T1000 (cell line): ENCODE measurements at places on chromosomes 7 and 10.

GRCh38 chr7:149427096-149427680 is 33.7 kb downstream of the ZNF777 start:
- DNase-seq: no peak

DNA sequence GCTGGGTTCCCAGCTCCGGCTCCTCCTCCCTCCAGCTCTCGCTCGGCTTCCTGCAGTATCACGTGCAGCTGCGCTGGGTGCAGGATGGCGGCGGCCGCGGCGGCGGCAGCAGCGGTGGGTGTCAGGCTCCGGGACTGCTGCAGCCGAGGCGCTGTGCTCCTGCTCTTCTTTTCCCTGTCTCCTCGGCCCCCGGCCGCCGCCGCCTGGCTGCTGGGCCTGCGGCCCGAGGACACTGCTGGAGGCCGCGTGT is at the start of gene CNNM1:
TSS of gene CNNM1 (plus strand) at position 53 of the 250 bp plus-strand sequence. CDS start at position 85, 32 bp downstream.
- DNase-seq: no peak

DNA sequence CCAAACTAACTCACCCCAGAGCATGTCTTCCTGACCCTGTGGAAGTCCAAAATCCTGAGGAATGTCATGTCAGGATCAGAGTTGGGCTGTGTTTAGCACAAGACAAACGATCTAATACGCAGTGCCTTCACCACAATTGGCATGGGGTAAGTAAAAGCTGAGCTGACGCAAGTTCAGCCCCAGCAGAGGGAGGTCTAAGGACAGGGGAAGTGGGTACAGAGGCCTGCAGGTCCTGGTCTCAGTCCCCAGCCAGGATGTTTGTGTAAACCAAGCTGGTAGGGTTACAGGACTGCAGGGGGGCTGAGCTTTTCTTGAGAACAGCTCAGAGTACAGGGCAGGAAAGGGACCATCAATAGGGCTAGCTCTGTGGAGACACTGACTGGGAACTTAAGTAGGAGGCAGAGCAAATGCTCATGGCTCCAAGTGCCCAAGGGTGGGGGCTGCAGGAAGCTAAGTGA is 5.3 kb upstream of the KCNIP2 start:
- DNase-seq: no peak

DNA sequence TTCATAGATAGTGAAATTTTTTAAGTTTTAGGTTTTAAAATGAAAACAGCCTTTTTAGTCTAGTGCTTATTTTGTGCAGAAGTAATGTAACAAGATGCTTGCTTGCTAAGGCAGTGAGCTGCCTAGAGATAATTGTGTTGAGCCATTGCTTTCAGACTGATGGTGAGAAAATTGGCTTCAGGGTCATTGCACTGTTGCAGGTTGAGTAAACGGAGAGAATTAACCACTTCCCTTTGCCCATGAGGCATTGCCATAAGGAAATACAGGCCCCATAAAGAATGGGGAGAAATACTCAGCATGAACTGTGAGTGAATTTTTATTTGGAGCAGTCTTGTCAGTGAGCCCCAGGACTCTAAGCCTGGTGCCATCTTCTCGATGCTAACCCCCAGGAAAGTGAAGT is 140.5 kb downstream of the LRRC4 start:
- DNase-seq: no peak

- DNase-seq: no peak
Measured at GRCh38 chr10:109412353-109412752, 511.0 kb downstream of the XPNPEP1 start.

DNA sequence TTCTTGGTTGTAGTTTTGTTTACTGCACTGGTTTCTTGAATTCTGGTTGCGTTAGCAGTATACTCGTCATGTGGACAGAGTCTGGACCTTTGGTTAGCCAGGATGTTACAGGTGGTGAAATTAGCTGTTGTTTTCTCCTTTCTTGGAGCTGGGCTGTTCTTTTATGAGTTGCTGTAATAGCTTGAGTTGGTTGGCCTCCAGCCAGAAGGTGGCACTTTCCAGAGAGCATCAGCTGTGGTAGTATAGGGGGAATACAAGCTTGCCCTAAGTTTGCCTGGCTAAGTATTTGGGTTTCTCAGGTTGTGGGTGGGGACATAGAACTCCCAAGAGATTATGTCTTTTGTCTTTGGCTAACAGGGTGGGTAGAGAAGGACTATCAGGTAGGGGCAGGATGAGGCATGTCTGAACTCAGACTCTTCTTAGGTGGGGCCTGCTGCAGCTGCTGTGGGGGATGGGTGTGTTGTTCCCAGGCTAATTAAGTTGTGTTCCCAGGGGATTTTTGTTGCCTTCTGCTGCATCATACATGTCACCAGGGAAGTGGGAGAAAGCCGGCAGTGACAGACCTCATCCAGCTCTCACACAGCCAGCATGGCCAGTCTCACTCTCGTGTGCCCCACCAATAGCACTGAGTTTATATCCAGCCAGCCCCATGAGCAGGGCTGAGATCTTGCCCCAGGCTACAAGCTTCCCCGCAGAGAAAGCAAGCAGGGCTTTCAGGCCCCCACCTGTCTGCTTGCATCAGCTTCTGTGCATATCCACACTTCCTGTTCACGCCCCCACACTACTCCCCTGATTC is 246.7 kb upstream of the TPK1 start:
- no peak for DNase-seq

GRCh38 chr7:36440880-36441279 is 51.2 kb downstream of the ANLN start:
- no peak for DNase-seq

GRCh38 chr10:30987463-30987862 is 44.2 kb downstream of the ZNF438 start:
- DNase-seq: no peak

GRCh38 chr10:37871143-37871542 is 13.7 kb upstream of the ZNF248 start:
- DNase-seq: no peak

GRCh38 chr7:20927976-20928375 is 141.3 kb upstream of the SP8 start:
- no peak for DNase-seq

DNA sequence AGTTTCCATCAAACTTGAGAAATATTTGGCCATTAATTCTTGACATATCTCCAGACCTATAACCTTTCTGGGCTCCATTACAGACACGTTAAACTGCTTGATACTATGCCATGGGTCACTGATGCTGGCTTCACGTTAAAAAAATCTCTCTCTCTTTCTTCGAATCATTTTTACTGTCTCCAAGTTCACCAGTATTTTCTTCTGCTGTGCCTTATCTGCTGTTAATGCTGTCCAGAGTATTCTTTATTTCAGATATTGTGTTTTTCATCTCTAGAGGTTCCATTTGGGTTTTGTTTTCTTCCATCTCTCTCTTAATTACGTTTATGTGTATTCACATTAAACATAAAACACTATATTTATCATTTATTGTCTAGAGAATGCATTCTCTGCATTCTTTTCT is 12.8 kb upstream of the PRPF18 start:
- DNase-seq: no peak

GRCh38 chr7:51240868-51241267 is 75.7 kb downstream of the COBL start:
- no peak for DNase-seq

- no peak for DNase-seq
Measured at GRCh38 chr10:100043344-100043743, 33.6 kb upstream of the DNMBP start.

DNA sequence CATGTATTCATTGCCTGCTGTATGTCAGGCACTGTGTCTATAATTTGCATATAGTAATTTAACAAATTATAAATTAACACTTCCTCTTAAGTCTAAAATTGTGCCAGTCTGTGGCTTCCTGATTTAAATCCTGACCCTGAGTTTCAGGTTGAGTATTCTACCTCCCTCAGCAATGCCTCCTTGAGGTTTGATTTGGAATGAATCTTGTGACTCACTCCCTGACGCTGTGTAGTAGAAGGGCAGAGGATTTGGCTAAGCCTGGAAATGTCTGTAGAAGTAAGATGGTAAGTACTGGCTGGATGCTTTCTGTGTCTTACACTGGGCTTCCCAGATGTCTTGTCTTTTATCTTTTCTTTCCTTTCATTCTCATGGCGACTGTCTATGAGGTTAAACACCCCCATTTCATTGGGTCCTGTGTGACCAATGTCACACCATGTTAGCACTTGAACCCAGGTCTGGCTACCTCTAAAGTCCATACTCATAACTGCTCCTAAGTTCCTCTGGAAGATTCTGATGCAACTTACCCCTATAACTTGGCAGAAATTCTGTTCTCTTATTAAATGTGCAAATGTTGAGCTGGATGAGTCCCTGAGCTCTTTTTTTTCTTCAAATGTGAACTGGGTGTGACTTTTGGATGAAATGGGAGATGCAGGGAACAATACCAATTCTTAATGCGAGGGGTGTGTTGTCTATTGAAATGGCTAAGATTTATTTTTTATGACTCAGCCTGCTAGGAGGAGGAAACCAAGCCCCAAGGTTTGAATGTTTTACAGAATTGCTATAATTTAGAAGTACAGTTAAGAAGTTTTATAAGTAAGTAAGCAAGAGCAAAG is 48.5 kb downstream of the PLCE1 start:
- DNase-seq: no peak

GRCh38 chr10:11548768-11549099 is 62.7 kb downstream of the USP6NL start:
- DNase-seq: no peak

GRCh38 chr7:158062661-158063060 is 525.0 kb downstream of the PTPRN2 start:
- no peak for DNase-seq

DNA sequence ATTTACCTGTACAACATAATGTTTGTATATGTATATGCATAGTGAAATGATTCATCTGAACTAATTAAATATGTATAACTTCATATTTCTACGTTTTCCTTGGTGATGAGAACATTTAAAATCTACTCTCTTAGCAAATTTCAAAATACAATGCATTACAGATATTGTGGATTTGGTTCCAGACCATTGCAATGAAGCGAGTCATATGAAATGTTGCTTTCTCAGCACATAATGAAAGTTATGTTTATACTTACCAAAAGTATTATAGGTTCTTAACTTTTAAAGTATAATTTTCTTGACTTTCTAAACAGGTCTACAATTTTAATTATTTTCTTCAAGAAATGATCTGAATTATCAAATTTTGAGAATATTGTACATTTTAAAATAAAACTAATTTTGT is 189.2 kb downstream of the CSTF2T start:
- no peak for DNase-seq

DNA sequence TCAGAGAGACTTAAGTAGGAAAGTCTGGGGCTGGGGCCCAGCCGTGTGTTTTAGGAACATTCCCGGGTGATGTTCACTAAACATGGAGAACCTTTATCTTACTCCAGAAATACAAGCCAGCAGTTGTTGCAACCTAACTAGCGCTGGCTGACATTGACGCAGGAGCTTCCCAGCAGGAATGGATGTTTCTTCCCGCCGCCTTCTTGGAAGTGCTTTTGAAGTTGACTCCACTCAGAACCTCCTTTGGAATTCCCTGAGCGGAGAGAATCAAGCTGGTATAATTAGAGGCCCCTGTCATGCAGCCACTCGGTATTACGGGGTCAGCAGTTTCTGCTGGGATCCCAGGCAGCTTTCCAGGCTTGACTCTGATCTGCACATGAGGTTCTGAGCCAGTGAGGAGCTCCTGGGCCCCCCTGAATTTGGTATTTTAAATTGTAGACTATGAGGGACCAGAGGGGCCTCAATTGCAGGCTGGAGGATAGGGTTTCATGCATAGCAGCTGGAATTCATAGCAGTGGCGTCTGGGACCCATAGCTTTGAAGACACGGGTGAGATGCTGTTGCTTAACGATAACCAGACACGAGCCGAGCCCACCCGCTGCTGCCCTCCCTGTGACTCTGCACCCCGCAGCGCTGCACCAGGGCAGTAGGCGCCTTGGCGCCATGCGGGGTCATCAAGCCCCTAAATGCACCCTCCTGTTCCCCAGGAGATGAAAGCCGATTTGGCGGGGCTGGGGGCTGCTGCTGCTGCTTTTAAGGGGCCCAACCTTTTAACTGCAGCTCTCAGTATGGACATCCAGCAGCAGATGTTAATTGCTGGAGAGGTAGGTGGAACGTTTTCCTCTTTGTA is 61.8 kb downstream of the EEPD1 start:
- no peak for DNase-seq

DNA sequence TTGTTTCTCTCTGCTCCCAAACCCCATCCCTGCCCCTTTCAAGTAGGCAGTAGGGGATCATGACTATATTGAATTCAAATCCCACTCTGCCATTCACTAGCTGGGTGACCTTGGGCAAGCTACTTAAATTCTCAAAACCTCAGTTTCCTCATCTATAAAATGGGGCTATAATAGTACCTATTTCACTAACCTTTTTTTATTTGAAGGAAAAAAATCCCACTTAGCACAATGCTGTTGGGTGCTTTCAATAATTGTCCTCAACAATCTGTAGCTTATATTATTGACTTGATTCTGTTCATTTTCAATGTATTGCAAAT is 190.4 kb upstream of the YAE1 start:
- DNase-seq: no peak

DNA sequence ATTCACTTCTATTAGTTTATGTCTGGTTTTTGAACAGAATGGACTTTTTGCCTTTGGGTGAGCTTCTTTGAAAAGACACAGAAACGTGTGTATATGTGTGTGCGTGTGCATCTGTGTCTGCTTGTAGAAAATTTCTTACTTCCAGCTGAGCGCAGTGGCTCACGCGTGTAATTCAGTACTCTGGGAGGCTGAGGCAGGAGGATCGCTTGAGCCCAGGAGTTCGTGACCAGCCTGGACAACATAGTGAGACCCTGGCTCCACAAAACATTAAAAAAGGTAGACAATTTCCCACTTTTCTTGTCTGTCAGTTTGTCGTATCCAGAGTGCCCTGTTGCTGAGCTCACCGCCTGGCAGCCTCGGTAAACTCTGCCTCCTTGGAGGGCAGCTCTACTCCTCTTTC is 25.4 kb downstream of the PPP2R2D start:
- no peak for DNase-seq

GRCh38 chr10:23291551-23292334 is 52.9 kb downstream of the C10orf67 start:
- no peak for DNase-seq

GRCh38 chr10:78763651-78764395 is 304.9 kb upstream of the ZMIZ1 start:
- no peak for DNase-seq

- DNase-seq: no peak
Measured at GRCh38 chr7:151416941-151417315, 7.1 kb upstream of the WDR86 start.

GRCh38 chr10:58488921-58489320 is 23.8 kb upstream of the BICC1 start:
- no peak for DNase-seq

DNA sequence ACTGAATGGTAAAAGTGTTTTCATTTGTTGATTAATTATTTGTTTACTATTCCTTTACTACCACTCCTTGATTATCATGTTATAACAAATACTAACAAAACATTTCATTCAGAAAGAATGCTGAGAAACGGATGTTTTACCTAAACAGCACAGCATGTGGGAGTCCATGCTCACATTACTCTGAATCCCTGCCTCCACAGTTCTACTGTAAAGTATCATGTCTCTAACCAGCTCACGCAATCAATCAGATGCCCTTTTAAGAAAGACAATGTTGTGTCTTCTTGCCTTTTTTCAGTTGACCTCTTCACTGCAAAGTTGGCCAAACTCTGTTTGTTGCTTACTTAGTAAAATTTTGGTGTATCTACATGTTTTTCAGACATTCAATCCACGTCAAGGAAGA is 232.5 kb upstream of the MDFIC start:
- no peak for DNase-seq

- DNase-seq: no peak
Measured at GRCh38 chr7:134371536-134371935, 54.8 kb upstream of the SLC35B4 start.
